ENCODE measurements at places on chromosomes 11 and 22. TPM values are rescaled to one million over a fixed set of nuclear protein-coding genes. Genes with fewer than 3 reads are reported as not detected.

Gene SNX32
- 0.04 TPM for total RNA-seq

Gene VPS37C
- 14.5 TPM for total RNA-seq

Gene MMP27
- total RNA-seq, result not detected

Gene C11orf21
- not detected for total RNA-seq

Gene OR52A1
- not detected for total RNA-seq

Gene LBHD1
- 3.9 TPM for total RNA-seq

Gene SBF1
- 25.7 TPM for total RNA-seq

Gene PAAF1
- 12.4 TPM for total RNA-seq

Gene LAYN
- 3.5 TPM for total RNA-seq

Gene OR52I1
- not detected for total RNA-seq

Gene ACR
- not detected for total RNA-seq

Gene CRYBB3
- not detected for total RNA-seq

Gene TIGD3
- 1.2 TPM for total RNA-seq

Gene P2RY2
- 11.5 TPM for total RNA-seq

Gene MN1
- total RNA-seq, result 4.4 TPM

Gene TBX1
- 4.1 TPM for total RNA-seq

Gene NEAT1
- 154 TPM for total RNA-seq

Gene TRIM22
- total RNA-seq, result 0.83 TPM

Gene OR2AG2
- 0.05 TPM for total RNA-seq

Gene SLC22A6
- not detected for total RNA-seq

Gene RFPL1
- not detected for total RNA-seq

Gene ZNF215
- 0.91 TPM for total RNA-seq

Gene GGTLC2
- not detected for total RNA-seq

Gene MS4A15
- total RNA-seq, result not detected

Gene NEFH
- 0.12 TPM for total RNA-seq

Gene NCF4
- total RNA-seq, result not detected

Gene ACTN3
- total RNA-seq, result 0.06 TPM

Gene SYT7
- total RNA-seq, result 1.0 TPM

Gene IGSF22
- not detected for total RNA-seq

Gene SLC25A18
- total RNA-seq, result 0.82 TPM

Gene FOXRED2
- 10.1 TPM for total RNA-seq

Gene MS4A6E
- not detected for total RNA-seq

Gene SMARCB1
- total RNA-seq, result 56.0 TPM

Gene ASRGL1
- total RNA-seq, result 9.9 TPM

Gene DENND6B
- total RNA-seq, result 3.2 TPM

Gene GRAMD1B
- total RNA-seq, result 20.1 TPM

Gene BBOX1
- not detected for total RNA-seq

Gene OR10G4
- total RNA-seq, result not detected

Gene ARHGAP20
- 0.06 TPM for total RNA-seq
